Hematopoietic multipotent progenitor cell treated with erythropoietin and hydrocortisone succinate and interleukin-3 and kit ligand, for 4 days (in vitro differentiated cells): ENCODE measurements at places on chromosomes 1 and 21.

GRCh38 chr1:229238674-229239415, 32.1 kb upstream of the RAB4A start:
- DNase-seq: no peak

DNA sequence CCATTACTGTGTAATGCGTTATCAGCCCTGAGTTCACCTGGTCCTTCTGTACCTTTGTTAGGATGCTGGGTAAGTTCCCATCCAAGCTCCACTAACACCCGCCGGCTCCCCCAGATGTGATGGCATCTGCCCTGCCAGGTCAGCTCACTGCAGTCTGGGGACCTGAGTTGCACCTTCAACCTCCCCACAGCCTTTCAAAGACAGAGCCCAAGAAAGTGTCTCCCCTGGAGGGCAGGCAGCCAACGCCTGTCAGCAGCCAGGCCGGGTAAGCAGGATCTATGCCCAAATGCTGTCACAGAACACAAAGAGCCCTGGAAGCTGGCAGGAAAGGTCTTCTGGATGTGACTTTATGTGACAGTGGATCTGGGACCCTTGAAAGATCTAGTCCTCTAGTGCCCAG, 13.7 kb downstream of the MRAP start:
- DNase-seq: no peak

DNA sequence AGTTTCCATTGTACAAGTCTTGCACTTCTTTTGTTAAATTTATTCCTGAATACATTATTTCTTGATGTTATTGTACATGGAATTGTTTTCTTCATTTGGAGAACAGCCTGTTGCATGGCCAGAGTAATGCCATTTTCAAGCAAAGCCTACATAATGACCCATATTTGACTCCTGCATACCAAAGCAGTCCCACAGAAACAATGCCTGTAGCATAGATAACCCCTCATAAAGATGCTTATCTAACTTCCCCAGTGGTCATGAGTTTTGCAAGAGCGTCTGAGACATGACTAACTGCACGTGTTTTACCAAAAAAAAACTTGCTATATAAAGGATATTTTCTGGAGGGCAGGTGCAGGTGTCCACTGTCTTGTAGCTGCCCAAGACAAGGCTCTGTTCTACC, 30.3 kb upstream of the RLF start:
- DNase-seq: peak; percentile 86

- DNase-seq: peak; percentile 71
Observed at GRCh38 chr1:68347415-68347814, 102.3 kb downstream of the RPE65 start.

- DNase-seq: no peak
Observed at GRCh38 chr21:29920938-29921337, 18.9 kb downstream of the GRIK1 start.

- no peak for DNase-seq
Observed at GRCh38 chr21:35231090-35231489, 182.0 kb upstream of the RUNX1 start.

DNA sequence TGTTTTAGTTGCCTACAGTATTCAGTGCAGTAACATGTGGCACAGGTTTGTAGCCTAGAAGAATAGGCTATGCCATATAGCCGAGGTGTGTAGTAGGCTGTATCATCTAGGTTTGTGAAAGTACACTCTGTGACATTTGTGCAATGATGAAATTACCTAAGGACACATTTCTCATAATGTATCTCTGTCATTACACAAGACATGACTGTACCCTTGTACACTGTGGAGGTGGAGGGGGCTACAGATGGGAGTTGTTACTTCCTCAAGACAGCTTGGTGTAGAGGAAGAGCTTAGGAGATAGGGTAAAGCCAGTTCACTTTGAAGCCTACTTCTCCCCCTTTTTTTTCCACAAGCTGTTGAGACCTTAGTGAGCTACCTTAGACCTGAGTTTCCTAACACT, 59.7 kb upstream of the RAVER2 start:
- DNase-seq: peak; percentile 33

DNA sequence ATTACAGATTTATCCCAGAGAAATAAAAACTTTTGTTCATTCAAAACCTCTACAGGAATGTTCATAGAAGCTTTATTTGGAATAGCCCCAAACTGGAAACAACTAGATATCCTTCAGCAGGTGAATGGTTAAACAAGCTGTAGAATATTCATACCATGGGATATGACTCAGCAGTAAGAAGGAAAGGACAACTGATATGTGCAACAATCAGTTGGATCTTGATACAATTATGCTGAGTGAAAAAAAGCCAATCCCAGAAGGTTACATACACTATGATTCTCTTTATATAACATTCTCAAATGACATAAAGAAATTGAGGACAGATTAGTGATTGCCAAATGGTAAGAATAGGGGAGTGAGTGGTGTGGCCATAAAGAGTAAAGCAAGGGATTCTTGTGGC, 376.7 kb downstream of the S1PR1 start:
- no peak for DNase-seq

- peak; percentile 7 for DNase-seq
Observed at GRCh38 chr1:194298007-194298598, 1111.7 kb upstream of the B3GALT2 start.
